GM13977 (cell line): ENCODE measurements at places on chromosomes 13 and 19.

GRCh38 chr19:56294549-56294948 lies 20.1 kb downstream of the ZSCAN5A start:
- DNase-seq = no peak

DNA sequence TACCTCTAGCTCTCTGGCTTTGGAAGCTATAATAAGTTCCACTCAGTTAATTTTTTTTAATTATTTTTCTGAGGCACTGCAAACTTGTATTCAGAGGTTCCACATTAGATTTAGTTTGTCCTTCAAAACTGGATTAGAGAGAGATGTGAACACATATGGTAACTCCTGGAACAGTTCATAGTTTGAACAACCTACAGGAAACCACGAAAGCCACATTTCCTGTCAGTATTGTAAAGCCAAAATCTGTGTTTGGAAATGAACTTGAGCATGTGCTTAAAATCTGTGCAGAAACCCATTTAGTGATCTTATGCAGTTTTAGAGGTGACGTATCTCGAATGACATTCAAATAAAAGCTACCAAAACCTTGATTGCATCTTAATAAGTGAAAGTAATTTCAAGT lies 1952.0 kb downstream of the OLFM4 start:
- DNase-seq = no peak

DNA sequence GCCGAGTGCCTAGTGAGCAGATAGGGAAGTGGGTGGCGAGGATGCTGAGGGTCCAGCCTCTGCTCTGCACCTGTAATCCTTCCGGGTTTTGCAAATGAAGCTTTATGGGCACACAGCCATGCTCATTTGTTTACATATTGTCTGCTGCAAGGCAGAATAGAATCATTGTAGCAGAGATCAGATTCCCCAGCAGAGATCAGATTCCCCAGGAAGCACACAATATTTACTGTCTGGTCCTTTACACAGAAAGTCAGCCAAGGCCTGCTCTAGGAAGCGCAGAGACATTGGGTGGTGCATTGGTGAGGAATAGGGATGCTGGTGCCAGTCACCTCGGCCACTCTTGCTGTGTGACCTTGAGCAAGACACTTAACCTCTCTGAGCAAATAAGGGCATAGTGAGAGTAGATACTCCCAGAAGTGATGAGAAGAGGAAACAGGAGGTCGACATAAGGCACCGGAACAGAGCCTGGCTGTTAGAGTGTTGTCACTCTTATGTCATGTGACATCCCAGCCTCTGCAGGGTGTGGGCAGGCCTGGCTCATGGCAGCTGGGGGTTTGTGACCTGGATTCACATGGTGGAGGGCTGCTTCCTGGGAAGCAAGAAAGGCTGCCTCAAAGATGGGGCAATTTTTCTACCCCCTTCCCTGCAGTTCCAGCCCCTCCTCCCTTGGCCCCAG lies 25.6 kb downstream of the CARM1 start:
- DNase-seq = no peak

DNA sequence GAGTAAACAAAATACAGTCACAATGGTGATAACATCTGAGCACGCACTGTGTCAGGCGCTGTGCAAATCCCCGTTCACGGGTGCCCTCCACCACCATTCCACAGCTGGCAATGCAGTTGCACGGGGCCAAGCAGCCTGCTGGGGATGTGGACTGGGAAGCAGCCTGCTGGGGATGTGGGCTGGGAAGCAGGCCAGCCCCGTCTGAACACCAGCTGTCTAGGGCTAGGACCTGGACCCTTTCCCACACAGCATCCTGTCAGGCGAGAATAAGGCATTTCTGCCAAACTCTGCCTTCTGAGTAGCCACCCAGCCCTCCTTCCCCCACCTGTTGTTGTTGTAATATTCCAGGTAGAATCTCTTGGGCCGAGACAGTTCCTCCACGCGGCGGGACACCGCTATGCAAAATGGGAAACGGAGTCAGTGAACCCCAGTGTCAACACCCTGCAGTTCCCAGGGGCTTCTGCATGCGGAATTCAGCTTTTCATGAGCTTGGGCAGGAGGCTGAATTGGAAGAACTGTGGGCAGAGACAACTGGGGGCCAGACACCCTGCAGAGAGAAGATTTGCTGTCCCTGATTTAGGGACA lies 27.8 kb upstream of the MIER2 start:
- DNase-seq = no peak

DNA sequence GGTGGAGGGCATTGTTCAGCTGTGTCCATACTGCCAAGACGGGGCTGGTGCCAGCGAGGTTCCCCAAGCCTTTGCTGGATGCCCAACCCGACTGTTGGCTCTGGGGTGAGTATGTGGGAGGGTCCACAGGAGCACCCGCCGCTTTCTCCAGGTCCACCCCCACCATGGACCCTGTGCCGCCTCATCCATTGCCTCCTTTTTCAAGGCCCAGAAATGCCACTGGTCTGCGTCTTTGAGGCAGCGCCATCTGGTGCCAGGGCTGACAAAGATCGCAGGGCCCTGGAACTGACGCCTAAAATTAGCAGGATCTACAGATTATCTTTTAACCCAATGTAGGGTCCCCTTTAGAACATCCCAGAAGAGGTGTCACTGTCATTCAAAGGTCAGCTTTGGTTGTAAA lies 34.6 kb downstream of the NFIX start:
- no peak for DNase-seq

DNA sequence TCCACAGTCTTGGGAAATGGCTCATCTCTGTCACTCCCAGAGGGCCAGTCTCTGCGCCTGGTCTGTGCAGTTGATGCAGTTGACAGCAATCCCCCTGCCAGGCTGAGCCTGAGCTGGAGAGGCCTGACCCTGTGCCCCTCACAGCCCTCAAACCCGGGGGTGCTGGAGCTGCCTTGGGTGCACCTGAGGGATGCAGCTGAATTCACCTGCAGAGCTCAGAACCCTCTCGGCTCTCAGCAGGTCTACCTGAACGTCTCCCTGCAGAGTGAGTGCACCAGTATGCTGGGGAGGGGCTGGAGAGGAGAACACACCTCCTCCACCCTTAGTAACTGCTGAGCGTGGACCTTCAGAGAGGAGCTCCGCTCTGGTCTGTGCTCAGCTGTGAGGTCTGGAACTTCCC lies 2.3 kb downstream of the SIGLEC9 start:
- DNase-seq = no peak
